ENCODE measurements at places on chromosomes 3 and 15.

- DNase-seq = no peak
Measured at GRCh38 chr3:45612918-45613602, 18.5 kb downstream of the LIMD1 start.

DNA sequence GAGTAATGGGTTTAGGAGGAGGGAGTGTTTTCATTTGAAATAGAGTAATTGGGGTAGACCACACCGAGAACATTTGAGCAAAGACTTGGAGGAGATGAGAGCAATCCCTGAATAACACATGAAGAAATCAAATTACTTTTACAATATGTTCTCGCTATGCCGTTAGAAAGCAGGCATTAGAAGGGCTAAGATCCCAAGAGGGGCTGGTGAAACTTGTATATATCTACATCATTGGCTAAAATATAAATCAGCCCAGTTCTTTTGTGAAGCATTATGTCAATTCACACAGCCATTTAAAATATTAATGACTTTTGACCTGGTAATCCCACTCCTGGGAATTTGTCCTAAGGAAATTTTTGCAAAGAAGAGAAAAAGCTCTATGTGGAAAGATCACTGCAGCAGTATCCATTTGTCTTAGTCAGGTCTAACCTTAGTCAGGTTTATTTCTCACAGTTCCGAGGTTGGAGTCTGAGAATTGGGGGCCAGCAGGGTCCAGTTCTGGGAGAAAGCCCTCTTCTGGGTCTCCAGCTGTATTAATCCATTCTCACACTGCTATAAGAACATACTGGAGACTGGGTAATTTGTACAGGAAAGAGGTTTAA is 31.0 kb downstream of the CCDC32 start:
- DNase-seq = no peak

DNA sequence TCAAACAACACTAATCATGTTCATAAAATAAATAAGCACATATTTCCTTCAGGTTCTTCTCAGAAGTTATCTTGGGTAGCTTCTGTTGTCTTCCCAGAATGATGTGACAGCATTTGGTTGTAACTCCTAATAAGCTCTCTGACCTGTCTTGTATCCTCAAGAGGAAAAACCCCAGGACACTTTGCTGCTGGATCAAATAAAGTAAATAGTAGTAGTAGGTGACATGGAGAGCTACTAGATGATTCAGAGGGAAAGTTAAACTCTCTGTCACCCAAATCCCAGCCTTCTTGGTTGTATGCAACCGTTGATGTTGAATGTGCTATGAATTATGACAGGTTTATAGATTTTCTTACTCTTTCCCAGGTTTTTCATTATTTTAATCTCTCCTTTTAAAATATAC is 143.0 kb downstream of the ARPP21 start:
- no peak for DNase-seq

- DNase-seq = no peak
Measured at GRCh38 chr3:117695321-117695720, 985.7 kb downstream of the TUSC7 start.

DNA sequence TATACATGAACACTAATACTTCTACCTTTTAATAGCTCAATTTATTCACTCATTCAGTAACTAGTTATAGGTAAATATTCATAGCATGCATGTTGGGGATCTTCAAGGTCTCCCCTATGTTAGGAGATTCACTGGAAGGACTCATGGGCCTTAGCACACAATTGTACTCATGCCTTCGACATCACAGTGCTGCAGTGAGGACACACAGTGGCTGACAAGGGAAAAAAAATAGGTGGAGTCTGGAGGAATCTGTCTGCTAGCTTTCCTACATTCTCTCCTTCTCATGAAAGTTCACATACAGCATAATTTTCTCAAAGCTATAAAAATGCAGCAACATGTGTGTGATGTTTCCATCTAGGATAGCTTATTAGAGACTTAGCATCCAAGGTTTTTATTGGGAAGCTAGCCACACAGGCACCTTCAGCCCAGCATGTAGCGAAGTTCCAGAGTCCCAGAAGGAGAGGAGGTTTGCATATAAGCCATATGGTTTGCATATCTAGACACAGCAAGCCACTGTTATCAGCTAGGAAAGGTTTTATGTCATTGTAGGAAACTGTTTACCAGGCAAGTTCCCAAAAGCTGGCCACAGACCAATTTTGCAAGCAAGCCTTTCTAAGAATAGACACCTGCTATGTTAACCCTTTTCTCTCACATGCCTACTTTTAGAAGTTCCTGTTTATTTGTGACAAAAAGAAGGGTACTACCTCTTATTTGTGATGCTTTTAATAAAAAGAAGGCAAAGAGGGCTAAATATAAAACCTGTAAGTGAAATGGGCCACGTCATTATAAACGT is 46.4 kb downstream of the MORC1 start:
- DNase-seq = no peak

GRCh38 chr15:101351736-101352135 is 56.7 kb upstream of the SNRPA1 start:
- DNase-seq = no peak

DNA sequence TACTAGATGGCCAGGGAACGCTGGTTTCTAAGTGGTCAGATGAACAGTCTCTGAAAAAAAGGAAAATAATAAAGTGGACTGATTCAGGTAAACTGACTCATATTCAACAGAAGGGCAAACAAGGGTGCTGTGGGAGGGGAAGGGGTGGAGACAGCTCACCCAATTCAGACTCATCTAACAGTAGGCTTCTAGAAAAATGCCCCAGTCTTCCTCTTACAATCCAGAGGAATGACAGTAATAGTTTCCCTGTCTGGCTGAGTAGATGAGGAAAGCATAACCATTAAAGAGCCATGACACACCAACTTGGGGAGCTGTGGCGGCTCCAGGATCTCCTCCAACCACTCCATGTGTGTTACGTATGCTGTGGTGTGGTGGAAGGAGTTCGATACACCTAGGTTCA is 231.4 kb upstream of the UMPS start:
- DNase-seq = no peak

DNA sequence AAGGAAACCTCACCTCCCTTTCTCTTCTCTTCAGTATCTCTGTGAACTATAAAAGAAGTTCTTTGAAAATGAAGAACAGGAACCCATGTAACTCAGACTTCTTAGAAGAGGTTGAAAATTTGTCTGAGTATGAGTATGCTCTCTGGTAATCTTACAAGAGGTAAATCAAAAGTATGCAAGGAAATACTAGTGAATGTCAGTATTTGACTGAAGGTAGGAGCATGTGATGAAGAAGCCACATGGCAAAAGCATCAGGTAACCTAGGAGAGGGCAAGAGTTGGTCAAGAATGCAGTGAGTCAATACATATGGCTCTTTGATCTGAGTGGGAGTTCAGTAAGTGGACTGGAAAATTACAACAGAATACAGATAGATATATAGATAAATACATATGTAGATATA is 133.0 kb upstream of the NECTIN3 start:
- DNase-seq = no peak

- DNase-seq = no peak
Measured at GRCh38 chr15:28123408-28124023, 24.4 kb upstream of the OCA2 start.

Measured in stimulated activated CD4-positive, alpha-beta T cell treated with anti-CD3 and anti-CD28 coated beads, TNF-alpha, amount 100 ng/mL, for 1 hour (primary cell).